T-helper 17 cell (primary cell): ENCODE measurements at places on chromosomes 4 and X. TPM values are rescaled to one million over a fixed set of nuclear protein-coding genes. Genes with fewer than 3 reads are reported as not detected.

- peaks cover 4% of the 10 kb centered on the region for H3K36me3 ChIP-seq
- H3K4me1 ChIP-seq: peaks cover 76% of the 10 kb centered on the region
- no peak for DNase-seq
- peak overlapping the region; percentile 4 for H3K4me3 ChIP-seq
Observed at GRCh38 chr4:48727666-48728459, 52.2 kb downstream of the FRYL start.

DNA sequence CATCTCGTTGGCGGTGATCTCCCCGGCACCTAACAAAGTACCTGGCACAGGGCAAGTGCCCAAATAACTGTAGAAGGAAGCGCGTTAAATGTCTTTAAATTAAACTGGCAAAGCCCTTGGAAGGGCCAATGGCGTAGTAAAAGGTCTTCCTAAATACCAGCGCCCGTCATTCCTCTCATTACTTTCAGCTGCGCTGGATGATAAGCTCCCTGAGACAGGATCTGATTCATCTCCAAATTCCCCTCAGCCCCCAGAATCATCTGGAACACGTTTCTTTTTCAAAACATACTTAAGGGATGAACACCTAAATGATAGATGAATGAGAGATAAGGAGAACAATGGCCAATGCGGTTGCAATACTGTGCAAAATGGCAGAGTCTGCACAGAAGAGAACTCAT, 95.1 kb downstream of the AFAP1 start:
- H3K4me1 ChIP-seq: peaks cover 23% of the 10 kb centered on the region
- H3K27ac ChIP-seq: peak overlapping the region; percentile 83
- no peaks in the 10 kb centered on the region for H3K27me3 ChIP-seq
- H3K4me3 ChIP-seq: no peak overlapping the region
- DNase-seq: no peak

DNA sequence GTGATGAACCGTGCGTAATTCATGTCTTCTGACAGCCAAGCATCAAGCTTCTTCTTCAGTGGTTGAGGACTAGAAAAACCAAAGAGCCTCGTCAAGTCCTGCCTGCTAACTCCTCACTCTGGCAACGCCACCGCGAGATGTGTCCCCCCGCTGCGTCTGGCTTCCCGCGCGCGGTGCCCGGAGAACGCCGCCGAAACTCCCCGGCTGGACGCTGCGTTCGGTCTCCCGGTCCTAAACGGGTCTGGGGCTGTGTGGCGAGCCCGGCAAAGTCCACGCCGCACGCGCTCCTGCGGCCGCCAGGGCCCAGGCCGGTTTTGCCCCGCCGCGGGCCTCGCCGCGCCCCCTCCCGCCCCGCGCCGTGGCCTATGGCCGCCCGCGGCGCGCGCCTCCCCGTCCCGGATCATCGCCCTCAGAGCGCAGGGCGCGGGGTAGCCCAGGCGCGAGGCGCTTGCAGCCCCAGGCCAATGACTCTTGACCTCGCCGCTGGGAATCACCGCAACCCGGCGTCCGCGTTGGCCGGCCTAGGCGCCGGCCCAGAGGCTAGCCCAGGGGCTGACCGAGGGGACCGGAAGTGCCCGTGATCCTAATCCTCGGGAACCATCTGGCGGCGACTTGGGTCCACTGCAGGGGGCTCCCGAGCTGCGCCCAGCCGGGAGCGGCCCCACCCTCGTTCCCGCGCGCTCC, at the start of gene AADAT:
Gene AADAT, minus strand, starts transcription at position 289 of the 684 bp plus-strand sequence. Its CDS starts 266 bp downstream, at position 23.
- peaks cover 5% of the 10 kb centered on the region for H3K4me1 ChIP-seq
- no peak for DNase-seq
- peaks cover 49% of the 10 kb centered on the region for H3K27me3 ChIP-seq

Gene PFKFB1
- 0.27 TPM for total RNA-seq

DNA sequence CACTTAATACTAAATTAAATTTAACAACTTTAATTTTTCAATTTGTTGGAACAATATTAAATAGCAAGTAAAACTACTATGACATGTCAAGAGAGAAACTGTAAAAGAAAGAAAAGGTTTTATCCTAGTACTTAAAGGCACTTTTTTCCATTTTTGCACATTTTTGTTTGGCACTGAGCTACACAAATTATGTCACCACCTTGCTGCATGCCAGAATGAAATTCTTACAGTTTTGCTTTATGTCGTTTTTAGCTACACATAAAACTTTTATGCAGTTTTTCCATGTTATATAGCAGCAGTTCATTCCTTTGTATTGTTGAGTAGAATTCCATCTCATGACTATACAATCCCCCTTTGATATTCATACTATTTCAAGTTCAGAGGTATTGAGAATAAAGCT, 99.1 kb upstream of the RXFP1 start:
- peaks cover 5% of the 10 kb centered on the region for H3K27me3 ChIP-seq
- H3K27ac ChIP-seq: no peak overlapping the region
- no peak for DNase-seq
- no peaks in the 10 kb centered on the region for H3K36me3 ChIP-seq
- H3K4me3 ChIP-seq: no peak overlapping the region

DNA sequence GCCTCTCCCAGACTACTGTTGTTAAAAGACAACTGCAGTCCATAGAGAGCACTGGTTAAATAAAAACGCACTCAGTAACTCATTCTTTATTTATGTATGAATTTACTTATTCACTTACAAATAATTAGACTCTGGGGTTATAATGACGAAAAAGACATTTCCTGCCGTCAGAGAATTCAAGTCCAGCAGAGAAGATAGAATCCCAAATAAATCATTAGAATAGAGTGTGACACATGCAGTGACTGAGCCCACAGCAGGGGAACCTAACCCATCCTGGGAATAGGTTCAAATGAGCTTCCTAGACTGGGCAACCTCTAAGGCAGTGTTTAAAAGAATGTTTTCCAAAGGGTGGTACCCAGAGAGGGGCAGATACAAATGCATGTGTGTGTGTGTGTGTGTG, 53.9 kb downstream of the FGFBP1 start:
- no peak for DNase-seq
- no peaks in the 10 kb centered on the region for H3K36me3 ChIP-seq
- no peak overlapping the region for H3K4me3 ChIP-seq
- no peak overlapping the region for H3K27ac ChIP-seq
- H3K27me3 ChIP-seq: peaks cover 45% of the 10 kb centered on the region

Gene SH3RF1
- total RNA-seq: 0.16 TPM

- H3K27ac ChIP-seq: no peak overlapping the region
- DNase-seq: no peak
- H3K27me3 ChIP-seq: no peaks in the 10 kb centered on the region
- H3K4me1 ChIP-seq: no peaks in the 10 kb centered on the region
- no peak overlapping the region for H3K4me3 ChIP-seq
Observed at GRCh38 chrX:110120025-110120424, 117.1 kb downstream of the TMEM164 start.

GRCh38 chr4:184870718-184871117, 45.0 kb upstream of the ACSL1 start:
- H3K27me3 ChIP-seq: peaks cover 48% of the 10 kb centered on the region
- no peak overlapping the region for H3K4me3 ChIP-seq
- H3K4me1 ChIP-seq: peaks cover 3% of the 10 kb centered on the region
- H3K36me3 ChIP-seq: no peaks in the 10 kb centered on the region

DNA sequence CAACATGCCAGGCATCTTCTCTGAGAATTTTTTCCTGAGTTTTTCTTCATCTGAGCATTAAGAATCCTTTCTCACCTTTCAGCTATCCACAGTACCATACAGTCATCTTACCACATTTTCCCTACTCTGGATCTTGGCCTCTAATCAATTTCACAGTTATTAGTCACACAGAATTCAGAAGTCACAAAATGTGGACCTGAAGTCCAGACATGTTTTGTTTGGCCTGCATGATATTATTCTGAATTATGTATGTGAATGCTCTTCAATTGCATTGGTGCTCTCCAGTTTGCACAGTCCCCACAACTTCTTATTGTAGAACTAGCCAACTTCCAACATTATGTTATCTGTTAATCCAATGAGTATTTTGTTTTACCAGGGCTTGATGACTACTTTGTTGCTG, 102.3 kb upstream of the GRIA3 start:
- H3K27me3 ChIP-seq: no peaks in the 10 kb centered on the region
- H3K4me1 ChIP-seq: no peaks in the 10 kb centered on the region
- H3K4me3 ChIP-seq: no peak overlapping the region
- DNase-seq: no peak
- no peak overlapping the region for H3K27ac ChIP-seq
- H3K36me3 ChIP-seq: no peaks in the 10 kb centered on the region

- H3K27ac ChIP-seq: no peak overlapping the region
- DNase-seq: no peak
- peaks cover 17% of the 10 kb centered on the region for H3K4me1 ChIP-seq
- no peaks in the 10 kb centered on the region for H3K27me3 ChIP-seq
- no peaks in the 10 kb centered on the region for H3K36me3 ChIP-seq
- no peak overlapping the region for H3K4me3 ChIP-seq
Observed at GRCh38 chr4:122119739-122120138, 32.4 kb upstream of the BLTP1 start.

Gene P2RY10
- 78.4 TPM for total RNA-seq

Gene GC
- not detected for total RNA-seq

Gene SLC49A3
- 1.1 TPM for total RNA-seq

DNA sequence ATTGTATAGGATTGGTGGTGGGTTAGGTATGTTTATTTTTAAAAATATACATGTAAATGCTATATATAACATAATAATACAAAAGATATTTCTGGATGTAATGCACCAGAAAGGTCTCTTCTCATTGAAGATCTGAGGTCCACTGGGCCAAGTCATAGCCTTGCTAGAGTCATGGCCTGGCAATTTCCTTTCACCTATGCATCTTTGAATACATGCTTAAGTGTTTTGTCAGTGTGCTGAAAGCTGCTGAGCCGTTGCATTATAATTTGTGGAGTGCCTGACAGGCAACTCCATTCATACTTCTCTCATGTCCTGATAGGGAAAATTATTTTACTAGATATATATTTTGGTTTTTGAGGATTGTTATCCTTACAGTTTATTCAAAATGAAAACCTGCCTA, 410.2 kb upstream of the CT83 start:
- no peaks in the 10 kb centered on the region for H3K36me3 ChIP-seq
- no peaks in the 10 kb centered on the region for H3K4me1 ChIP-seq
- no peaks in the 10 kb centered on the region for H3K27me3 ChIP-seq

Gene SMR3B
- not detected for total RNA-seq

Gene LDB2
- total RNA-seq: not detected

Gene SERPINA7
- not detected for total RNA-seq

DNA sequence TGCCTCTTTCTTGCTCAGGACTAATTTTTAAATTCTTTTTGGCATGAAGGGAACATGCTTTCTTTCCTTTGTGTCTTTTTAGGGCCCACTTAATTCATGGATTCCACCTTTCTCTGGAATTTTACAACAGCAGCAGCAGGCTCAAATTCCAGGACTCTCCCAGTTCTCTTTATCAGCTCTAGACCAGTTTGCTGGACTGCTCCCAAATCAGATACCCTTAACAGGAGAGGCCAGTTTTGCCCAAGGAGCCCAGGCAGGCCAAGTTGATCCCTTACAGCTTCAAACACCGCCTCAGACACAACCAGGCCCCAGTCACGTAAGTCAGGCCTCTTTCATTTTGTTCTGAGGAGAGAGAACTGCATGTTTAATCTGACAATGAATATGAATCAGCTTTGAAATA, 2.3 kb downstream of the ODAM start:
- H3K4me3 ChIP-seq: no peak overlapping the region
- DNase-seq: no peak
- no peaks in the 10 kb centered on the region for H3K4me1 ChIP-seq
- no peaks in the 10 kb centered on the region for H3K27me3 ChIP-seq
- H3K27ac ChIP-seq: no peak overlapping the region

- no peak overlapping the region for H3K27ac ChIP-seq
- no peak for DNase-seq
- peaks cover 1% of the 10 kb centered on the region for H3K27me3 ChIP-seq
- H3K4me1 ChIP-seq: peaks cover 15% of the 10 kb centered on the region
- H3K4me3 ChIP-seq: no peak overlapping the region
Observed at GRCh38 chr4:76300012-76300411, 6.5 kb upstream of the STBD1 start.

Gene CYBB
- 15.5 TPM for total RNA-seq

Gene PAK3
- 1.4 TPM for total RNA-seq

DNA sequence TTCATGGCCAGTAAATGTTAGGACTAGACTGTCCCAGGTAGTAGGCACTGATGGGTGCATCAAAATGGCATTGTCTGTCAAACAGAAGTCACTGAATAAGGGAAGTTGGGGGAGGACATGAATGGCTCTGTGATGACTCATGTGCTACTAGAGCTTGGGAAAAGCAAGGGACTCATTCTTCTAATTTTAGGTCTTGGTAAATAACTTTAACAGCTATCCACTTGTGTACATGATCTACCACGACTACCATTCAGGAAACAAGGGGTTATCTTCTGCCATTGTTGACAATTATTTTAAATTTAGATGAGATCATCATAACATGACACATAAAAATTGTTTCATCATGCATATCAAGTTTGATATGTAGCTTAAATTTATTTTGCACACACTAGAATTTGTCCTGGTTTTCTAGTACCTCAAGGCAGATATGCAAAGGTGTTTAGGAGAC, 6.3 kb downstream of the AREG start:
- H3K27ac ChIP-seq: no peak overlapping the region
- H3K4me3 ChIP-seq: no peak overlapping the region
- H3K36me3 ChIP-seq: peaks cover 6% of the 10 kb centered on the region

Gene SATL1
- total RNA-seq: not detected

- no peaks in the 10 kb centered on the region for H3K4me1 ChIP-seq
- H3K36me3 ChIP-seq: no peaks in the 10 kb centered on the region
- H3K27me3 ChIP-seq: no peaks in the 10 kb centered on the region
- no peak for DNase-seq
- H3K27ac ChIP-seq: no peak overlapping the region
- H3K4me3 ChIP-seq: no peak overlapping the region
Observed at GRCh38 chr4:68466185-68466584, 18.9 kb downstream of the TMPRSS11E start.

DNA sequence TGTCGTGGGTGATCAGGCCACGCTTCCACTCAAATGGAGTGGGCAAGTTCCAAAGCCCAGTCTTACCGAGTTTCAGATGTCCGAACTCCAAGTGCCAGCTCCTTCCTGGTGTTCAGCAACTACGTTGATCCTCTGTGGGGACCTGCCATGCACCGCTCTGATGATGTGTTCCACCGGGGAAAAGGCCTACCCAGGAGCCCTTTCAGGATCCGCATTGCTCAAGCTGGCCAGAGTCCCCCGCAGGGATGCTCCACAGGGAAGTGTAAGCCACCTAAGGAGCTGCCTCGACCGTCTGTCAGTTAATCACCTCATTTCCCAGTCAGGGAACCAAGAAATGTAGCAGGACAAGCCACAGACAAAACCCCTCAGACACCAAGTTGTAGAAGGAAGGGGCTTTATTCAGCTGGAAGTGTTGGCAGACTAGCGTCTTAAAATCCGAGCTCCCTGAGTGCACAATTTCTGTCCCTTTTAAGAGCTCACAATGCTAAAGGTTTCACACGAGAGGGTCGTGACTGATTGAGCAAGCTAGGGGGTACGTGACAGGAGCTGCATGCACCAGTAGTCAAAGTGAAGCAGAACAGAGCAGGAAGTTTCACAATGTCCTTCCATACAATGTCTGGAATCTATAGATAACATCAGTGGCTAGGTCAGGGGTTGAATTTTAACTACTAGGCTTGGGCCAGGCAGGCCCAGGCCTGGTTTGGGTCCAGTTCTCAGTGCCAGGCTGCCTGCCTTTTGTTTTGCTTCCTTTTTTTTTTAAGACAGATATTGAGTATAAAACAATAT, 126.2 kb upstream of the ZDHHC15 start:
- no peak overlapping the region for H3K4me3 ChIP-seq
- no peaks in the 10 kb centered on the region for H3K27me3 ChIP-seq
- no peaks in the 10 kb centered on the region for H3K4me1 ChIP-seq
- DNase-seq: no peak

Gene PAGE4
- total RNA-seq: not detected
